Stimulated activated CD8-positive, alpha-beta memory T cell treated with anti-CD3 and anti-CD28 coated beads, Interleukin-15, amount 100 ng/mL, for 48 hours (primary cell): ENCODE measurements at places on chromosomes 5 and 9.

DNA sequence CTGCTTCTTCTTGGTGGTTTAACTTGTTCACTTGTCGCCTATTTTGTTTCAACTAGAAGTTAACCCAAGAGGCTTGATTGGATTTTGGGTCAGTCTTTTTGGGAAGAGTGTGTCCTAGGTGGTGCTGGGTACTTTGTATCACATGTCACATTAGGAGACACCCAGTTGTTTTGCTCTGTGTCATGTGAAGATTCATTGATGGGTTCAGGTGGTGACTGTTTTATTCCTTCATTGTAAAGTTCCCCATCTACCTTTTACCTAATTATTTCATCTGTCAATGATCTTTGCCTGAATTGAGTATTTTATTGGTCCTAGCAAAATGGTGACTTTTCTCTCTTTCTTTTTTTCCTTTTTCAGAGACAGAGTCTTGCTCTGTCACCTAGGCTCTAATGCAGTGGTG is 69.2 kb downstream of the RALGPS1 start:
- no peak for DNase-seq

GRCh38 chr5:38843665-38844064 is 2.1 kb upstream of the OSMR start:
- no peak for DNase-seq

- no peak for DNase-seq
Measured at GRCh38 chr9:133057006-133057405, 4.8 kb upstream of the CEL start.

GRCh38 chr9:69176471-69177171 is 2.5 kb downstream of the TJP2 start:
- no peak for DNase-seq

- DNase-seq = no peak
Measured at GRCh38 chr9:80651044-80651443, 1038.3 kb downstream of the TLE1 start.

- DNase-seq = no peak
Measured at GRCh38 chr5:4212071-4212739, 616.6 kb downstream of the IRX1 start.

- DNase-seq = no peak
Measured at GRCh38 chr9:4237748-4238511, 61.9 kb downstream of the GLIS3 start.

GRCh38 chr9:4465910-4466309 is 24.4 kb upstream of the SLC1A1 start:
- no peak for DNase-seq

GRCh38 chr5:14977058-14977685 is 105.6 kb upstream of the ANKH start:
- DNase-seq = no peak

DNA sequence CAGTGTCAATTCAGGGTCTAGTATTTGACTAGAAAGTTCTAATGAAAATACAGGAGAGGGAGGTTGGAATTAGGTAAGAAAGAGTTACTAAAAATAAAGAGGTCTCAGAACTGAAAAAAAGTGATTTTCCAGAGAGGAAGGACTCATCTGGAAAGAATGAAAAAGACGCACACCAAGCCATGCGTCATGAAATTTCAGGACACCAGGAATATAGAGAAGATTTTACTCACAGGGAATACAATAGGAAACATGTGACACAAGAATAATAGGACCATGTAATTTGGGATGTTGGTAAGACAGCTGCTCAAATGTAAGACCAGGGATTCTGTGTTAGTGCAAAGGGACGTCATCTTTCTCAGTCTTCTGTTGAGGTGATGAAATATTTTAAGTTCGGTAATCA is 224.7 kb downstream of the GDNF start:
- DNase-seq = no peak

DNA sequence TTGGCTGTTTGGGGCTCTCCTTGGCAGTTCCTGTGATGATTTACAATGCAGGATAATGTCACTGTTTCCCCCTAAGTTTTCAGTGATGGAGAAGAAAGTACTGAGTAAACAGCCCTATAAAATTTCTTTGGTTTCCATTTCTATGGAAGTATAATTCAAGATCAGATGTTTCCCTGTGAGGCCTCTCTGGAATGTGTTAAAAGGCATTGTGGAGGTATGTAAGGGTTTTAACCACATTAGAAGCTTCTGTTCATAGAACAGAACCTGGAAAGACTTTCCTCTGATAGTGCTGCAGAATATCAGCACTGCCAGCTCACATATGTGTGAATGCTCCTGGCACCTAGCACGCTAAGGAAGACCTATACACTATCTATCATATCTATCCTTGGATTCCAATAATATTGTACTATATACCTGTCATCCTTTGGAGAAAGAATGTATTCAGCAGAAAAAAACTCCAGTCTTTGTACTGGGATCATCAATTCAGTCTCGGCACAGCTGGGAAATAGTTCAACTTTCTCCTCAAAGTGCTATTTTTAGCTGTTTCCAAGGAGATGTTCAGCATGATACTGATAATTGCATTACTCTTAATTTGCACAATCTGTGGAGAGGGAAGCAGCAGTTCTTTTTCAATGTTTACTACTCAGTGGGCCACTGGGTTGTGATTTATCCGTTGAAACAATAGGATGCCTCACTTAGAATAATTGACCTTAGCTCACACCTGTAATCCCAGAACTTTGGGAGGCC is 21.9 kb downstream of the TTC1 start:
- DNase-seq = no peak

DNA sequence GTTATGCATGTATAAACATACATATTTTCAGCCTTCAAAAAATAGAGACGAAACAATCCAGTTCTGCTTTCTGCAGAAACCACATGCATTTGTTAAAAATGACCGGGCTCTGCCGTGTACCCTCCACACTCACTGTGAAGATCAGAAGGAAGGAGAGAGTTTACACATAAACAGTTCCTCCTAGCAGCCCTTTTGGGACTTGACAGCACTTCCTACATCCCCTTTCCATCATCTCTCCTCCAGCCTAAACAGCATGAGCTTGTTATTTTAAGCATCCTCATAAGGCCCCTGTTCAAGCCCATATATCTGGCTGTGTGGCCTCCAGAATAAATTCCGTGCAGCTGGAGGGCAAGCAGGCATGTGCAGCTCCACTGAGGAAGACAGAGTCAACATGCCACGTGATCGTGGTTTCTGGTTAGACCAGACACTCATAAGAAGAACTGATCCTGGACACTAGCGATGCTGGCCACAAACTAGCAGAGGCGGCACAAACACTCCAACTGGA is 42.2 kb downstream of the NIPAL4 start:
- DNase-seq = no peak

DNA sequence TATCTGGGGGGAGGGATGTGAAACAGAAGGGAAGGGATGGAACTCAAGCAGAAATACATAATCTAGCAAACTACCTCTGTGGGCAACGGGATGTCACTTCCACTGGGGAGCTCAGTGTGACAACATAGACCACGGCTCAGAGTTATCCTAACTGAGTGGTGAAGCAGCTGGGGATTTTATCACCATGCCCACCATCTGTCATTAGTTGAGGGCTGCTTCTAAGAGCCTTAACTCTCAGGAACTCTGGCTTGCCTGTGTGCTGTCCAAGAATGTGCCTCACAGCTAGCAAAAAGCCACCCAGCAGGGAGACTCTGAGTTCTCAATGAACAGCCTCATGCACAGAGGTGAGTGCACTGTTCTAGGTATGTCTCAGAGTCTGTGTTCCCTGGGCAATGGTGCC is 90.6 kb upstream of the CXCL14 start:
- no peak for DNase-seq

DNA sequence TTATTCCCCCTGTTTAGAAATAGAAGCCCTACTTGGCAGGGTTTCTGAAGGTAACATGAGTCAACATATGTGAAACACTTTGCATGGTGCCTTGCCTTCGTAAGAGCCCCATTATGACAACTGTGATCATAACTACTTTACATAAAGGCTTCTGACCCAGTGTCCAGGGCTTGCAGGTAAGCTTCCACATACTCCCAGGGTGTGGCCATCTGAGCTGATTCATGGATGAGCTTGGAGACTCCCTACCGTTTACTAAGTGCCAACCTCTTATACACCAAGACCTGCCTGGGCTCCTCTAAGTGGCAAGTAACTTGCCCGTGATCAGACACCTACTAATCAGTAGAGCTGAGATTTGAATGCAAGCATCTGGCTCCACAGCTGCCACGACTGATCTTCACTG is 62.8 kb upstream of the C5orf58 start:
- no peak for DNase-seq

DNA sequence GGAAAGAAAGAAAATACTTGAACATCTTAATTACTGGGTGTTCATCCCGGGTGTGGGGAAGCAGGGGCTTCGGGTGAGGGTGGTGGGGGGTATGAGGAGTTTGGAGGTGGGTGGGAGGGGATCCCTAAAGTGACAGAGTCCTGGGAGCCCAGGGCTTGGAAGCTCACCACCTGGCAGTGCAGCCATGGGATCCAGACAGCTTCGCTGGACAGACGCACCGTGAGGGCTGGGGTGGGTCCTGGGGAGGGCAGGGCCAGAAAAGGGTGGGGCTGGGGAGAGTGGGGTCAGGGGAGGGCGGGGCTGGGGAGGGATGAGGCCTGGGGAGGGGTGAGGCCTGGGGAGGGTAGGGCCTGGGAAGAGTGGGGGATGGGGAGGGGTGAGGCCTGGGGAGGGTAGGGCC is 127.5 kb upstream of the LPCAT1 start:
- no peak for DNase-seq

- no peak for DNase-seq
Measured at GRCh38 chr5:171858303-171858702, 72.7 kb downstream of the SMIM23 start.

- DNase-seq = no peak
Measured at GRCh38 chr9:34262971-34263370, 66.1 kb downstream of the KIF24 start.

DNA sequence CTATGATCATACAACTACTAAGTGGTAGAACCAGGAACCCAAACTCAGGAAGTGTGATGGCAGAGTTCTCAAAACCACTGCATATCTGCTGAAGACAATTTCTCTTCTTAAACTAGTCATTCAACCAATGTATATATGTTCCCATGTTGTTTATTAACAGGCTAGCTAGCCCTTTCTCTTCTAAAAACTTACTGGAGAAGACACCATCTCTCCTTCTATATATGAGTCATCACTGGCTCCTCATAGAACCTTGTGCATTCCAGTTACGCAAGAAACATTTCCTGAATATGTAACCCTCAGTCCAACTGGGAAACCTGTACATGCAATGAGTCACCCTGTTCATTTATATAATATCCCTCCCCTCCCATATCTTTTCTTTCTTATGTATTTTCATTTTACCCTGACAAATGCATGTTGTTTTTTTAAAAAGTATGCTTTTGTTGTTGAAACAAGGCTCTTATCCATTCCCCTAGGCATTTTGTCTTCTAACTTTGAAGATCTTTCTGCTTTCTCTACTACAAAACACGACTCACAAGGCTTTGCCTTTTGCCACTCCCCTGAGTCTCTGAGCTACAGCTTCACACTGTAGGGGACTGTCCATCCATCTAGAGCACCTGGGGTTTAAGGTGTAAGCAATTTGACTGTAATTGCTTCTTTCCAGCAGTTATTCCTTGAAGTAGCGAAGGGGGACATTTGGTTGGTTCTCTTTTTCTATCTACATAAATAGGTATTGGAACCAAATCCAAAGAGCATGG is 119.5 kb downstream of the ANXA1 start:
- DNase-seq = no peak

DNA sequence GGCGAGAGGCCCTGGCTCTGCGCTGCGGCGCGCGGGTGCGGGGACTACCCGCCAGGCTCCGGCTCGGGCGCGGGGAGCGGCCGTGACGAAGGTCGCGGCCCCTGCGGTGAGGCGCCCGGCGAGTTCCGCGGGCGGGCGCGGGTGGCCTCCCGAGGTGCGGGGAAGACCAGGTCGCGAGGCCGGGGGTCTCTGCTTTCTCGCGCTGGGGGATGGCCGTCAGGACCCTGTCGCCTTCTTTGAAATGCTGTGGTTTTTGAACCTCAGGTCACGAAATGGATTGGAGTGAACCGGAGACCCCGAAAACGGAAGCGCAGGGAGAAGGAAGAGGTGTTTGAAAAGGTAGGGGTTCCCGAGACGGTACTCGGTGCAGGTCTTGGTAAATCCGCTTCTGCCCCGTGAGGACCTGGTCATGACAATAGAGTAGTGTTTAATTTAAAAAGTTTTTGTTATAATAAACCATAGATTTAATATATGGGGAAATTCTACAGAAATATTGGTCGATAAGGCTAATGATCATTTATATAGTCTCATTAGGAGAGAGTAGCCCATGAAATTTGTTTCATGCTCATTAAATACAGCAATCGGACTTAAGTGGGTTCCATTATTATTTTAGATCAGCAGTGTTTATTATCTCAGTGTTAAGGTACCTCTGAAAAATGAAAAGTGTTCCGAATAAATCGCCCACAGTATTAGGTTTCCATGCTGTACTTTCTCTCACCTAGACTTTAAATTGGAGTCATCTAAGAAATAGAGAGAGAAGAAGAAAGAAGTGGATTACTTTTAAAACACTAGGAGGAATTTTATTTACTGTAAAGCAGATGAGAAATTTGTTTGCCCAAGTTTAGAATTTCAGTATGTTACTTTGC is 279.0 kb downstream of the AOPEP start:
- no peak for DNase-seq
